ENCODE measurements at places on chromosomes 1 and 21.

DNA sequence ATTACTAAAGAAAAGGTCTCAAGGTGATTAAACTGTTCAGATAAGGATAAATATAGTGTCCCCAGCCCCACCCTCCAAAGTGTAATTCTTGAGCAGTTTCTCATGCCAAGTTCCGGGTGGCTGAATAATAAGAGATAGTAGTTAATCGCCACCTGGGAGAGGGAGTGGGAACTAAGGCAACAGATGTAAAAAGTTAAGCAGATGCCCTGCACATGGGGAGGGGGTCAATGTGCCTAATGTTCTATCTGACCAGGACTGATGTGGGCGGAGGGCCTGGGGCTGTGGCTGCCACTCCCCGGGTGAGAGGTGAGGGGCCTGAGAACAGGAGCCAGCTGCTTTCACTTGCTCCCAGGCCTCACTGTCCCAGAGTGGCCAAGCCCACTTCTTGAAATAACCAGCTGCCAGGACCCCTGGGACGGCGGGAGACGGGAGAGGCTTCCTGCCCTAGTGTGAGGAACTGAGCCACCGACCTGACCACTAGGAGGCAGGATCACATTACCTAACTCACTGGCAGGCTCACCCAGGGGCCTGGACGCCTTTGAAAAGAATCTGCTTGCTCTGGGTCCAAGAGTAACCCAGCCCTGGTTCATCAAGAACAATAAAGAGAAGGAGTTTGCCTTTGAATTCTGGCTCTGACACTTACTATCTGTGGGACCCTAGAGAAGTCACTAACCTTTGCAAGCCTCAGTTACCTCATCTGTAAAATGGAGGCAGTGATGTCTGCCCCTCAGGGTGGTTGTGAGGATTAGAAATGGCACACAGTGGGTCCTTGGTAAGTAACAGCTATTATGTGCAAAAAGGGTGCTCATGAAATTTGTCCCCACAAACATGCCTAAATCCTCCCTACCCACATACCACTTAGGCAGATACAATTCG lies 179.2 kb downstream of the ATG4C start:
- no peak for DNase-seq
- no peak overlapping the region for H3K4me3 ChIP-seq
- no peak overlapping the region for H3K27ac ChIP-seq
- H3K4me1 ChIP-seq, result no peaks in the 10 kb centered on the region

DNA sequence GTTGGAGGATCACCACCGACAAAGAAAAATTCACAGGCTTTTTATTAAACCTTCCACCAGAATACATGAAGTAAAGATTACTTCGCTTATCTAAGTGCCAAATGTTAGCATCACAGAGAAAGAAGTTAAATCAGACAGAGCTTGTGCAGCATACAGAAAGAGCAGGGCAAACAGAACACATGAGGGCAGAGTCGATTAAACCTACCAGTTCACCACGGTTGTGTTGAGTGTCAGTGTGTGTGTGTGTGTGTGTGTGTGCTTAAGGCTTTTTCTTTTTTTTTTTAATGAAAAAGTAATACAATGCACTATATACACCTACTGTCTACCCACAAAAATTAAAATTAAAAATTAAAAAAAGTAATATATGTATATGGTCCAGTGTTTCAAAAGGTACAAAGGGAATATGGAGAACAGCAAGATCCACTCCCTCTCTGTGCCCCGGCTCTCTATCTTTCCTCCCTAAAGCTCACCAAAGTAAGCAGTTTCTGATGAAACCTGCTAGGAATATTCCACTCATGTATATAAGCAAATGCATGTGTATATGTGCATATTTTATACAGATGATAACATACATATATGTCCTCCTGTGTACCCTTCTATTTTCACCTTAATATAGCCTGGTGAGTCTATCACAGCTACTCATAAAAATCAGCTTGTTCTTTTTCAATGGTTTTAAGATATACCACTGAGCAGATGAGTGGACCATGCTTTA lies 17.7 kb downstream of the YIPF1 start:
- no peak overlapping the region for H3K27ac ChIP-seq
- H3K27me3 ChIP-seq, result no peaks in the 10 kb centered on the region
- no peak overlapping the region for H3K4me3 ChIP-seq
- no peaks in the 10 kb centered on the region for H3K4me1 ChIP-seq
- H3K36me3 ChIP-seq, result peaks cover 69% of the 10 kb centered on the region

DNA sequence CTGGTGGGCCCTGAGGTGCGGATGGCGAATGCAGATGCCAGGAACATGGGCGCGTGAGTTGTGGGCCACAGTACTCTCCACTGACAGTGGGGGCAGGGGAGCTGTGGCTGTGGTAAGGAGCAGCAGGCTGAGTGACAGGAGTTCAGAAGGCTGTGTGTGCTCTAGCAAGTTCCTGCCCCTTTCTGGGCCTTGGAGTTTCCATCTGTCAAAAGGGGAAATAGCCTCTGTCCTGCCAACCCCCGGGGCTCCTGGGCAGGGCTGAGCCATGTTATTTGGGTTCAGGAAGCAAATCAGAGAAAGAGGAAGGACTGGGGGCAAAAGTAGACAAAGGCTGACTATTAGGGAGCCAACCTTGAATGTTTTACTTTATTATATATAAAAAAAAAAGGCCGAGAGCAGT lies 19.5 kb upstream of the MFN2 start:
- H3K4me1 ChIP-seq, result peaks cover 13% of the 10 kb centered on the region
- peak overlapping the region; percentile 39 for H3K27ac ChIP-seq
- no peaks in the 10 kb centered on the region for H3K27me3 ChIP-seq
- no peaks in the 10 kb centered on the region for H3K36me3 ChIP-seq
- no peak overlapping the region for H3K4me3 ChIP-seq

DNA sequence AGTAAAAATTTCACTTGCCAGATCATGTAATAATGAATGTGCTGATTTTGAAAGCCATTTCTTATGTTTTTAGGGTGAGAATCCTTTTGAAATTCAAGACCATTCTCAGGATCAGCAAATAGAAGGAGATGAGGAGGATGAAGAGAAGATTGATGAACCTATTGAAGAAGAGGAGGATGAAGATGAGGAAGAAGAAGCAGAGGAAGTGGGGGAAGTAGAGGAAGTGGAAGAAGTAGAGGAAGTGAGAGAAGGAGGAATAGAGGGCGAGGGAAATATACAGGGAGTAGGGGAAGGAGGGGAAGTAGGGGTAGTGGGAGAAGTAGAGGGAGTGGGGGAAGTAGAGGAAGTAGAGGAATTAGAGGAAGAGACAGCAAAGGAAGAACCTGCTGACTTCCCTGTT lies 32.4 kb downstream of the ZNF326 start:
- H3K27me3 ChIP-seq, result no peaks in the 10 kb centered on the region
- peaks cover 11% of the 10 kb centered on the region for H3K36me3 ChIP-seq
- H3K4me1 ChIP-seq, result no peaks in the 10 kb centered on the region
- H3K4me3 ChIP-seq, result no peak overlapping the region
- no peak for DNase-seq
- H3K27ac ChIP-seq, result no peak overlapping the region

- no peaks in the 10 kb centered on the region for H3K36me3 ChIP-seq
- no peak overlapping the region for H3K4me3 ChIP-seq
- DNase-seq, result no peak
- H3K4me1 ChIP-seq, result no peaks in the 10 kb centered on the region
- no peaks in the 10 kb centered on the region for H3K27me3 ChIP-seq
These were observed 10.4 kb downstream of the KRTAP10-1 start for GRCh38 chr21:44529503-44530125.

- DNase-seq, result no peak
- H3K27me3 ChIP-seq, result no peaks in the 10 kb centered on the region
- H3K4me1 ChIP-seq, result no peaks in the 10 kb centered on the region
- no peak overlapping the region for H3K27ac ChIP-seq
- H3K4me3 ChIP-seq, result no peak overlapping the region
- no peaks in the 10 kb centered on the region for H3K36me3 ChIP-seq
These were observed 166.9 kb downstream of the TNFSF18 start for GRCh38 chr1:172883844-172884243.

GRCh38 chr1:34324879-34325440 lies 148.3 kb downstream of the C1orf94 start:
- no peak for DNase-seq
- no peaks in the 10 kb centered on the region for H3K27me3 ChIP-seq
- H3K4me3 ChIP-seq, result no peak overlapping the region
- no peaks in the 10 kb centered on the region for H3K36me3 ChIP-seq

- peaks cover 13% of the 10 kb centered on the region for H3K4me1 ChIP-seq
- H3K27me3 ChIP-seq, result no peaks in the 10 kb centered on the region
- H3K27ac ChIP-seq, result peak overlapping the region; percentile 75
- H3K36me3 ChIP-seq, result no peaks in the 10 kb centered on the region
- no peak overlapping the region for H3K4me3 ChIP-seq
These were observed 61.4 kb downstream of the EPHB2 start for GRCh38 chr1:22772014-22772413.

- H3K27ac ChIP-seq, result peak overlapping the region; percentile 91
- peak; percentile 43 for DNase-seq
- no peaks in the 10 kb centered on the region for H3K27me3 ChIP-seq
These were observed 104.8 kb downstream of the SLC45A1 start for GRCh38 chr1:8422510-8423268.

GRCh38 chr1:171805395-171806115 lies 24.1 kb downstream of the METTL13 start:
- no peak for DNase-seq
- no peaks in the 10 kb centered on the region for H3K27me3 ChIP-seq
- H3K4me3 ChIP-seq, result no peak overlapping the region
- H3K36me3 ChIP-seq, result no peaks in the 10 kb centered on the region
- H3K27ac ChIP-seq, result no peak overlapping the region

DNA sequence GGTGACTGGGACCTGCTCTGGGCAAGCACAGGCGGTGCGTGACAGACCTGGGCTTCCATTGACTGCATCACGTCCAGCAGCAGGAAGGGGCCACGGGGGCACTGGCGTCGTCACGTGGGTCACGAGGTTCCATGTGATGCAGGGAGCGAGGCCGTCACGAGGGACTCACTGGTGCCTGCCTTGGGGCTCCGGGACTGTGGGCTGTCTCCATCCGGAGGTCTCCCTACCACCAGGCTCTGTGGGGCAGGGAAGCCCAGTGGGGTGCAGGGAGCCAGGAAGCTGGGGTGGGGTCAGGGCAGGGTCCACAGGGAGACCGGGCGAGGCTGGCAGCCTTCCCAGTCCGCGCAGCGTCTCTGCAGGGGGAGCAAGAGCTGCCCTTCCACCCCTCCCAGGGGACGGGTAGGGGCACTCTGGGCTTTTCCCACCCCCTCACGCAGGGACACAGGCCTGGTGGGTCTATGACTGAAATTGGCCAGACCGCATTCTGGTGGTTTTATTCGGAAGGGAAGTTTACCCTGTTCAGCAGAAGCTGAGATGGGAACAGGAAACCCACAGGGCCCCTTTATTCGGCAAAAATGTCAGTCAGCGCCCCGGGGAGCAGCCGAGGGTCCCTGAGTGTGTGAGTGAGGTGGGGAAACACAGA lies 416 bp upstream of the TNFRSF14 start:
- H3K4me1 ChIP-seq, result peaks cover 31% of the 10 kb centered on the region
- peaks cover 3% of the 10 kb centered on the region for H3K36me3 ChIP-seq
- peak overlapping the region; percentile 99 for H3K27ac ChIP-seq

GRCh38 chr1:94239796-94240195 lies 2.4 kb upstream of the ARHGAP29 start:
- no peak for DNase-seq
- H3K27ac ChIP-seq, result no peak overlapping the region
- peaks cover 3% of the 10 kb centered on the region for H3K4me1 ChIP-seq
- no peaks in the 10 kb centered on the region for H3K27me3 ChIP-seq
- H3K36me3 ChIP-seq, result no peaks in the 10 kb centered on the region
- H3K4me3 ChIP-seq, result no peak overlapping the region

- H3K4me1 ChIP-seq, result peaks cover 3% of the 10 kb centered on the region
- H3K27ac ChIP-seq, result no peak overlapping the region
- H3K4me3 ChIP-seq, result no peak overlapping the region
- H3K27me3 ChIP-seq, result no peaks in the 10 kb centered on the region
- DNase-seq, result no peak
- no peaks in the 10 kb centered on the region for H3K36me3 ChIP-seq
These were observed 25.3 kb upstream of the HHAT start for GRCh38 chr1:210303391-210303790.

DNA sequence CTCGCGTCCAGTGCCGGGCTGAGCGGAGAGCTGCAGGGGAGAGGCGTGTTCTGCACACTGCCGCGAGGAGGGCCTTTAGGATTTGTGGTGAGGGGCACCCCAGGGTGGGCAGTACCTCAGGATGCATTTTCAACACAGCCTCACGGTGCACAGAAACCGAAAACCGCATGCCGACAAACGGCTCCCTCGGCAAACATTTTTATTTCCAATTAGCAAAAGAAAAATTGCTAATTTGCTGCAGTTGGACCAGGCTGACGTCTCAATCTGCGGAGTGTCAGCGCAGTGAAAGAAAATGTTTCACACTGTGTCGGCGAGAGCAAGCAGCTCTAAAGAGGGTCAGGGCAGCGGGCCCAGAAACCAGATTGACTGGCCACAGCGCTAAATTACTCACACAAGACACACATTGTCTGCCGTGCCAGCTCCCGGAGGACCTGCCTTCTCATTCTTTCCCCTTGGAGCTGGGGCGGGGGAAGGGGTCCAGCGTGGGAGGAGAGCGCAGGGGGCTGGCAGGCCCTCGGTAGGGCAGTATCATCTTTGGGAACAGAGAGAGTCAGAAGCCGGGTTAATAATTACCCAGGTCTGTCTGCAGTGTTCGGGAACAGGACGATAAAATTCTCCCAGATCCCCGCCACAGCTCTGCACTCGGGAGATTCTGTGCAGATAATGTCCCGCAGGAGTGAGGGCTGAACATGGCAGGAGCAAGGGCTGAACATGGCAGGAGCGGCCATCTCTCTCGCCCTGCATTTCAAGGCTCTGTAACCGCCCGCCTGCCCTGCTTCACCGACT lies 150.2 kb downstream of the PRDM16 start:
- H3K27ac ChIP-seq, result peak overlapping the region; percentile 80
- H3K27me3 ChIP-seq, result no peaks in the 10 kb centered on the region
- H3K4me3 ChIP-seq, result no peak overlapping the region

- H3K36me3 ChIP-seq, result no peaks in the 10 kb centered on the region
- H3K4me1 ChIP-seq, result no peaks in the 10 kb centered on the region
- H3K27me3 ChIP-seq, result no peaks in the 10 kb centered on the region
- H3K4me3 ChIP-seq, result no peak overlapping the region
- H3K27ac ChIP-seq, result no peak overlapping the region
- DNase-seq, result no peak
These were observed 9.8 kb upstream of the NOS1AP start for GRCh38 chr1:162059721-162060120.

DNA sequence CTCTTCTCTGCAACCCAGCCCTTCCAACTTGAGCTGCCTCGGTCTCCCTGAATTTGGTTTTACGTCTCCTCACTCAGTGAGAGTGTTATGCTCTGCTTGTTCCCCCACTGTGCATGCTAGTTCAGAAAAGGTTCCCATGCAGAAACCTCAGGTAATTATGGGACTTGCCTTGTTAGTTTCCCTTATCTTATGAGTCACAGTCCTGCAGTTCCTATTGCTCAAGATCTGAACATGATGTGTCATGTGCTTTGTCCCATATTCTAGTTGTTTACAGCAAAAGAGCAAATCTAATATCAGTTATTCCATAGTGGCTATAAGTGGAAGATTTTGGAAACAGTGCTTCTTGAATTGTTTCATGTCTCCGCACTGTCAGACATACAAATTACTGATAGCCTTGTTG lies 74.4 kb downstream of the DUSP10 start:
- no peaks in the 10 kb centered on the region for H3K27me3 ChIP-seq
- H3K4me3 ChIP-seq, result no peak overlapping the region
- H3K36me3 ChIP-seq, result no peaks in the 10 kb centered on the region
- no peak overlapping the region for H3K27ac ChIP-seq
- DNase-seq, result no peak

Data from tibial nerve (tissue), 4 donors.